ENCODE measurements at places on chromosomes 11 and 22. TPM values are rescaled to one million over a fixed set of nuclear protein-coding genes. Genes with fewer than 3 reads are reported as not detected.

- DNase-seq, result no peak
These were observed 69.3 kb downstream of the SEZ6L start for GRCh38 chr22:26238596-26238995.

- DNase-seq, result peak; percentile 55
These were observed 959 bp downstream of the CCND1 start for GRCh38 chr11:69641681-69642548.

DNA sequence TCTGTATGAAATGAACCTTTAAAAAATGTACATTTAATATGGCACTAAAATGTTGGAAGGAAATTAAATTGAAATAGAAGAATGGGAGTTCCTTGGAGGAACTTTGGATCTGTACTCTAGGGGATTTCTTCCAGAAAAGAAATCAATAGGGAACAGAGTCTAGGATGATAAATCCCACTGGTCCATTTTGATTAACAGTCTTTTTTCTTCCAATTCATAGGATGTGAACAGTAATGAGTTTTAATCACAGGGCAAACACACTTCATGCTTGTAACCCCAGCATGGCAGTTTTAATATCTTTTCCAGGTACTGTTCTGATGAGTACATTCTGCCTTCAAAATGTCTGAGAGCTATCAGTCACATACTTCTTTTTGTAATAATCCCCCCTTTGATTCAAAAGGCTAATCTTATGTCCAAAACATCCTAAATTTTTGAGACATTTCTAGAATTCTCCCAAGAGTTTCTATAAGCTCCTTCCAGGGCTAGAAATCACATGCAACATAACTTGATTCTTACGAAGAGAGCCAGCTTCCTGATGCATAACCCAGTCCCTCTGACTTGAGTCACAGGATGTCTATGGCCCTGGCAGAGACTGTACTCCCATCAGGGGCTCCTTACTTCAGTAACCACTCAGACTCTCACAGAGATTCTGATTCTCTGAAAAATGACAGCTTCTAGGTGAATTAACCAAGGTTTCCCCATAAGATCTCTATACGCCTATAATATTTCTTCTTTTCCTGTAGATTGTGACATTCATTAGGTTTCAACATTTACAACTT, 112.9 kb downstream of the SLC36A4 start:
- no peak for DNase-seq

- no peak for DNase-seq
These were observed 608.9 kb downstream of the NTM start for GRCh38 chr11:131979364-131979763.

DNA sequence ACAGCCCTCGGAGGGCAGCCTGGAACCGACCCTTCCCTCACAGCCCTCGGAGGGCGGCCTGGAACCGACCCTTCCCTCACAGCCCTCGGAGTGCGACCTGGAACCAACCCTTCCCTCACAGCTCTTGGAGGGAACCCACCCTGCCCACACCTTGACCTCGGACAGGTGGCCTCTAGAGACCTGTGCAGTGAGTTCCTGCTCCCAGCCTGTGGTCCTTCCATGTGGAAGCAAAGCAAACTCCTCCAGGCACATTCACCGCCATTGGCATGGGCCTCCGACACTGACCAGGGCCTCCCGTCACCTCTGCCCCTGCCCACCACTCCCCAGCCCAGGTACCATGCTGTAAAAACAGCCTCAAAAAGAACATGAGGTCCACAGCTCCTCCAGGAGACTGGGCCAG, 272.1 kb downstream of the BRD1 start:
- DNase-seq, result peak; percentile 27

GRCh38 chr11:1568441-1568911, 3.6 kb downstream of the DUSP8 start:
- DNase-seq, result peak; percentile 96

- no peak for DNase-seq
These were observed 1679.3 kb downstream of the LRRC4C start for GRCh38 chr11:39780131-39780530.

DNA sequence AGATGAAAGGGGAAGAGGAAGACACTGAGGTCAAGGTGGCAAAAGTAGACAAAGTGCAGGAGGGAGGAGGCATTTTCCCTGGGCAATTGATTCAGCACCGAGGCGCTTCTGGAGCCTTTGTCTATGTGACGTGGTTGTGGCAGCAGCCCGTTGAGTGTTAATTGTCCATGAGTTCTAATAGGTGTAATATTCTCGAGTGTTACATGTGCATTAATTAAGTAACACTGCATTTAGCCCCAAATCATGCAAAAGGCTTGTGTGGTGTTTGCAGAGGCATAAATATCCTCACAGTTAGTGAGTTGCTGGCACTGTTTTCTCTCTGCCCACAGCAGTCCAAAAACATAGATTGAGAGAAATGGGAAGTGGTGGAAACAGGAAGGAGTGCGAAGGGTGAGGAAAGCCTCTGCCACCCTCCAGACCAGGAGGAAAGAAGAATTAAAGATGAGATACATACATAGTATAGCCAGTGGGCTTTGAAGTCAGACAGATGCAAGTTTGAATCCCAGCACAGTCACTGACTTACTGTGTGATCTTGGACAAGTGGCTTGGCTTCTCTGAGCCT, 361.2 kb downstream of the MN1 start:
- no peak for DNase-seq

- DNase-seq, result no peak
These were observed 475.4 kb upstream of the FAT3 start for GRCh38 chr11:91749251-91749650.

DNA sequence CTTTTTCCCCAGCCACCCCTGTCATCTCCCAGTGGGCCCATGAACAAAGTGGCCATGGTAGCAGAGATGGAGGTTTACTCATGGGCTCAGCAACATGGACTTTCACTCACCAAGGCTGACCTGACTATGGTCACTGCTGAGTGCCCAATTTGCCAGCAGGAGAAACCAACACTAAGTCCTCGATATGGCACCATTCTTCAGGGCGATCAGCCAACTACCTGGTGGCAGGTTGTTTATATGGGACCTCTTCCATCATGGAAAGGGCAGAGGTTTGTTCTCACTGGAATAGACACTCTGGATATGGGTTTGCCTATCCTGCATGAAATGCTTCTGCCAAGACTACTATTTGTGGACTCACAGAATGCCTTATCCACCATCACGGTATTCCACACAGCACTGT, 1009.1 kb downstream of the NTM start:
- no peak for DNase-seq

- DNase-seq, result no peak
These were observed 409 bp downstream of the SMC1B start for GRCh38 chr22:45413013-45413367.

PCSK7 gene
- 55.5 TPM for total RNA-seq

GRIA4 gene
- 0.57 TPM for total RNA-seq

DEFB131B gene
- not detected for total RNA-seq

HOATZ gene
- total RNA-seq, result 0.89 TPM

TEX12 gene
- not detected for total RNA-seq

Data from endodermal cell (in vitro differentiated cells).